Stimulated activated effector memory CD8-positive, alpha-beta T cell treated with anti-CD3 and anti-CD28 coated beads, Interleukin-12 subunit alpha, Interleukin-12 subunit beta, amount 100 ng/mL, for 72 hours (primary cell): ENCODE measurements at places on chromosomes 4 and X.
A peak's percentile ranks its signal among the peaks of the same experiment; 100 is the strongest.

DNA sequence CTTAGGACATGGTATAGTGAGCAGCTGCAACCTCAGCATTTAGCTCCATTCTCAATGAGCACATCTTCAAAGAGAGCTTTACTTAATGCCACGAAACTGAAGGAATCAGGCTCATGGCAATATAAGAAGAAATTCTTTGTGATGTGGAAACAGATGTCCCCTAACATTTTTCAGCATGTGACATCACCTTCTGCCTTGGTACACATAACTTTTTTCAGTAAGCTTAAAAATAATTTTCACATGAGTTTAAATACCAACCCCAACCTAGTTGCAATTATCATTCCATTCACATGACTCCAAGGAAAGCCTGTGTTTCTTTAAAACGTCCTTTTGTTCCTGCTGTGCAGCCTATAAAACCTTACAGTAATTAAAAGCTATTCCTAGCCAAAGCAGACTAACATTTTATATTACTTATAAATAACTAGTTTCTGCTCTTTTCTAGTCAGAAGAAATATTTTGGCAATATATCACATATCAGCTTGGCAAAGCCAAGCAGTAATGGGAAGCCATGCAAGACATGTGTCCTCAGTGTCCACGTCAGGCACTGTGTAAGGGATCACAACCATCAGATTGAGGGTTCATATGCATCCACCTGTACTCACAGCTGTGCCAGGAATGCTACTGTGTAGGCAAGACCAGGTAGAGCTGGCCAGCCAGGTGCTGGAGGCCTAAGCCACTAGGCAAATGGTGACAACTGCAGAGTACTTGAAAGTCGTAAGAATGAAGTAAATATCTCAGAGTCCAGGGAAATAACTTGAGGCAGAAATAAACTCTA lies 466.6 kb downstream of the INPP4B start:
- DNase-seq, result no peak

- no peak for DNase-seq
Measured at GRCh38 chr4:173871643-173872042, 341.6 kb upstream of the HAND2 start.

DNA sequence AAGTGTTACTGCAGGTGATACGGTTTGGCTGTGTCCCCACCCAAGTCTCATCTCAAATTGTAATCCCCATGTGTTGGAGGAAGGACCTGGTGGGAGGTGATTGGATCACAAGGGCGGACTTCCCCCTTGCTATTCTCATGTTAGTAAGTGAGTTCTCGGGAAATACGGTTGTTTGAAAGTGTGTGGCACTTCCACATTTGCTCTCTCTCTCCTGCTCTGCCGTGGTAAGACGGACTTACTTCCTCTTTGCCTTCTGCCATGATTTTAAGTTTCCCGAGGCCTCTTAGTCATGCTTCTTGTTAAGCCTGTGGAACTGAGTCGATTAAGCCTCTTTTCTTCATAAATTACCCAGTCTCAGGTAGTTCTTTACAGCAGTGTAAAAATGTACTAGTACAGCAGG lies 65.2 kb upstream of the SLC7A11 start:
- DNase-seq, result no peak

GRCh38 chrX:2628751-2629315 lies 62.3 kb upstream of the CD99 start:
- no peak for DNase-seq

DNA sequence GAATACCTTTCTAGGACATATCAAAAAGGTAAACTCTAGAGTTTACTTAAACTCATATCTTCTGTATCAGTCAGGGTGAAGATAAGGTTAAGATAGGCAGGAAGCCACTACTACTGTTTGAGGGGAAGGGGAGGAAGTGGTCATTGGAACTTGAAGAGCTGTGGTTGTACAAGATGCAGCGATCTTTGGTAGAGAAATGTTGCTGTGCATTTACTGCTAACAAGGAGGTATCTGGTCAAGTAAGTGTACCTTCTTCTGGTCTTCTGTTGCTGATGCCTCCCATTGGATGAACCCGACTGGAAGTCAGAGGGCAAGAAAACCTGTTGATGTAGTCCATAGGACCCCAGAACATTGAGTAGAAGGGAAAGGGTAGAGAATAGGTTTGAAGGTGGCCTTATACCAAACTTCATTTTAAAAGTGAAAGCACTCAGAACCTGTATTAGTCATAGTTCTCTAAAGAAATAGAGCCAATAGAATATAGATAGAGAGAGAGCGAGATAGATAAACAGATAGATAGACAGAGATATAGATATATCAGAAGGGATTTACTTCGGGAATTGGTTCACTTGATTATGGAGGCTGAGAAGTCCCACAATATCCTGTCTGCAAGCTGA lies 47.9 kb upstream of the TSPAN5 start:
- DNase-seq, result peak; percentile 70

- no peak for DNase-seq
Measured at GRCh38 chr4:81565142-81565870, 93.6 kb upstream of the RASGEF1B start.

GRCh38 chr4:10034612-10035104 lies 13.4 kb upstream of the SLC2A9 start:
- no peak for DNase-seq

- DNase-seq, result no peak
Measured at GRCh38 chr4:2092669-2093053, 33.5 kb downstream of the NAT8L start.

DNA sequence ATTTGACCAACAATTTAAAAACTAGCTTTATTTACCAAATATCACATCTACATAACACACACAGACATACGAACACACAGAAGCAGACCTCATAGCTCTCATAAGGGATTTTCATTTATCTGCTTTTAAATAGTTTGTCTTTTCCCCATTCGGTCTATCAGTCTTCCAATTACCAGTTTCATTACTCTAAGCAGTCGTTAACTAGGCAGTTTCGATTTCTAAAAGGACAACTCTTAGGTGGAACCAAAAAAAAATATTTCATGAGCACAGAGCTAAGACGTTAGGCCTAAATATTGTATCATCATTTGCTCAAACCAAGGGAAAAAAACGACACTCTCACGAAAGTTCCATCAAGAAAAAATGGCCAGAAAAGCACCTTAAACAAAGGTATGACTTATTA lies 228.4 kb downstream of the SPANXN1 start:
- no peak for DNase-seq

DNA sequence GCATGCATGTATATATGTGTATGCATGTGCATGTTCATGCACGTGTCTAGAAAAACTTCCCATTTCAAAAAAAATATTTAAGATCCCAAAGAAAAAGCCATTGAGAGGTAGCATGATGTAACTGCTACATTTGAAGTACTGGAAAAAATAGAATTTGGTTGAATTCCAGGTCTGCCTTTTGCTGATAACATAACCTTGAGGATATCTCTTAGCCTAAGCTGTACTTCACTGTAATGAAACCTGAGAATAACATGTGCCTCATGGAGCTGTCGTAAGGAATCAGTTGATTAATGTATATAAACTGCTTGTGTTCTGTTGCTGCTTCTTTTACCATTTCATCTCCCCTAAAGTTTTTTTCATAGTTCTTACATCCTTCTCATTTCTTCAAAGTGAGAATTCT lies 351.8 kb downstream of the GRIA2 start:
- DNase-seq, result no peak

DNA sequence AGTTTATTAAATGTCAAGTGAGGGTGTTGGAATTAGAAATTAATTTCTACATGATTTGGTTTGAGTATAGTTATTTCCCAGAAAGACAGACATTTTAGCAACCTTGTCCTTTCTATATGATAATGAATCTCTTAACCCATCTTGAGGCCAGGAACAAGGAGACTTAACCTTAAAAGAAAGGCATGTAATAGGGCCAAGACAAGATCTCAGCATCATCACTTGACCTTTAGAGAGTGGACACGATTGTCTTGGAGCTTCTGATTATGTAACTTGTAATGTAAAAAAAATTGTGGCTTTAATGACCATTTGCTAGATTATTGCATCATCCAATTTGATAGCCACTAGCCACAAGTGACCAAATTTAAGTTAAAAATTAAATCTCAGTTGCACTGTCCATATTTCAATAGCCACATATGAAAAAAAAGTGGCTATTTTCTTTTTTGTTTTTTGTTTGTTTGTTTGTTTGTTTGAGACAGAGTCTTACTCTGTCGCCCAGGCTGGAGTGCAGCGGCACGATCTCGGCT lies 13.5 kb upstream of the FOXO4 start:
- DNase-seq, result no peak

- no peak for DNase-seq
Measured at GRCh38 chr4:105637408-105638176, 70.9 kb downstream of the INTS12 start.

GRCh38 chr4:141248029-141248428 lies 27.3 kb downstream of the ZNF330 start:
- DNase-seq, result no peak

- DNase-seq, result no peak
Measured at GRCh38 chr4:14719053-14719452, 283.2 kb upstream of the CPEB2 start.

GRCh38 chr4:109733728-109734127 lies 3.9 kb upstream of the PLA2G12A start:
- no peak for DNase-seq

DNA sequence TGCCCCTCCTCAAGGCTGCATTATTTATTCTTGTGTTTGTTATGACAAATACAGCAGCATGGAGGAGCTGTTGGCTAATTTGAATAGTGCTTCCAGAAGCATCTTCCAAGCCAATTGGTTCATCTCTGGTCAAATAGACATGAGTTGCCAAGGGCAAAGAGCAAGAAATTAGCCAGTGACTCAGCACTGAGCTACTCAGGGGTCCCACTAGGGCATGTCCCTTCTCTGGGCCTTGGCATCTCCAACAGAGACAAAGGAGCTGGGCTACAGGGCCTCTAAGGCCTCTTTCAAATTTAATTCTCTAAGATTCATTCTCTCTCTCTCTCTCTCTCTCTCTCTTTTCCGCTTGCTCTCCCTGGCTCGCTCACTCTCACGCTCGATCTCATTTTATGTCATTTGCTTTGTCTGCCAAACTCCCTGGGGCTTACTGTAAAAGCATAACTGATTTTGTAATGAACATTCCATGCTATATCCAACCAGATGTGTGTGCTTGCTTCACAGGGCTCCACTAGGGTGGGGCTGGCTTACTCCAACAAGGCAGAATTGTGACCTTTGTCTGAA lies 86.7 kb upstream of the MAGEA4 start:
- DNase-seq, result no peak

DNA sequence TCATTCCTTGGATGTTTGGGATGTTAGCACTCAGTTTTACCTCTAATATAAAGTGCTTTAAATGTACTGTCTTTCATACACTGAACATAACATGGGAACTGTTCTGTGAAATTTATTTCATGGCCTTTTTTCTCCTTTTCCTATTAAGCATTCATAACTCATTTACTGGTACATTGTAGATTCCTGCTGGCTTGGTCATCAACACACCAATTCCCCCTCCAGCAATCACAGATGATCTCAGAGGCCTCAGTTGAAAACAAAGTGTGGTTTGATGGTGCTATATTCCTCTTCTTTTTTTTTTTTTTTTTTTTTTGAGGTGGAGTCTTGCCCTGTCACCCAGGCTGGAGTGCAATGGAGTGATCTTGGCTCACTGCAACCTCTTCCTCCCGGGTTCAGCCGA lies 61.9 kb upstream of the FAM47B start:
- no peak for DNase-seq

DNA sequence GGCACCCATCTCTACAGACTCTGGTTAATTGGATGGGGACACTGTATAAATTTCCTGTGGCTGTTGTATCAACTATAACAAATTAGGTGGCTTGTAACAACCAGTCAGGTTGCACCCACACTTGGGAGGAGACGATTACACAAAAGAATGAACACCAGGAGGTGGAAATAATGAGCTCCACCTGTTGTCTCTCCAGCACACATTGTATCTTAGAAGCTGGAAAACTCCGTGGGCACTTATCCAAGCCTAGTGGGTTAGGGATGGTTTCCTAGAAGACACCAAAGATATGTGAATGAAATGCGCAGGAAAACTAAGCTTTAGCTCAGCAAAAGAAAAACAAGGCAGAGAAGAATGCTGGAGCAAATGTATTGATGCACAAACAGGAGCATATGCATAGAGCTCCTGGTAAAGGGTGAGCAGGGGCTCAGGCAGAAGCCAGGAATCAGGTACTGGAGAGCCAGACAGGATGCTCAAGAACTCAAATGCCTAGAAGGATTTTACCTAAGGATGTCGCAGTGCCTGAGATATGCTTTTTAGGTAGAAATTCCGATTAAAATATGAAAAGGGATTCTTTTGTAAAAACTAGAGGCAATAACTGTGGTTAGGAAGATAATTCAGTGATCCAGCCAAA lies 111.7 kb downstream of the GALNTL6 start:
- no peak for DNase-seq

DNA sequence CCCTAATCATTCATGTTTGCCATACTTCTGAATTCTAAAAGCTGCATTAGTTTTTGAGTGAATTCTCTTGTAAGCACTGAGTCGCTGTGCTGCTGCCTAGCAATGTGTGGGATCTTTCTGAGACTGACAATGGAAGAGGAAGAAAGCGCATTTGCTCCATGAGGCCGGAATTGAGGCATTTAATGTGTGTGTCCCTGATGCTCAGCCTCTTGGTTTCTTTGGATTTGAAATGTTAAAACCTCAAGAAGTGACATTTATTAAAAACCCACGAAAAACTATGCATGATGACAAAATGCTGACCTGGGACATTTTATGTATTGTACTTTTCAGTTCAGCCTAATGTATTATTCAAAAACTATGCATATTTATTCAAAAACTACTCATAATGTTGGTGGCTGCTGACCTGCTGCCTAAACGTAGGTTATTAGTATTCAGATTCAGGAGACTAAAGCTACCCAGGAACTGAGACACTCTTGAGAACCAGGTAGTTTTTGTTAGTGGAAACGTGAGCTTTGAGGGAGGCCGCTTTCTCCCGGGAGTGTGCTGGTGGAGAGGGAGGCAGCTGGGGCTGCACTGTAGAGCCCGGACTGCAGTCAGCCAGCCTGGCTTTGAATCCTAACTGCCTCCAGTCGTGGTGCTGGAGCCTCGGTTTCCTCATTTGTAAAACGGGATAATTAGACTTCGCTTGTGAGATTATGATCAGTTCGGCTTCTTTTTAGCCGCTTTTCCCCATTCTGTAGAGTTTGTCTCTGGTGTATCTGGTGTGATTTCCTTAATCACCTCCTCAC lies 11.3 kb downstream of the RGS12 start:
- DNase-seq, result no peak

- no peak for DNase-seq
Measured at GRCh38 chr4:181877329-181877848, 365.8 kb upstream of the TENM3 start.

GRCh38 chr4:6984612-6985425 lies 58.4 kb upstream of the TADA2B start:
- no peak for DNase-seq

GRCh38 chr4:144714166-144714565 lies 68.2 kb downstream of the HHIP start:
- DNase-seq, result no peak
